Psoas muscle (tissue), 8 donors: ENCODE measurements at places on chromosomes 3 and 15. TPM values are rescaled to one million over a fixed set of nuclear protein-coding genes. Genes with fewer than 3 reads are reported as not detected.

The SPATA12 gene
- total RNA-seq: not detected

DNA sequence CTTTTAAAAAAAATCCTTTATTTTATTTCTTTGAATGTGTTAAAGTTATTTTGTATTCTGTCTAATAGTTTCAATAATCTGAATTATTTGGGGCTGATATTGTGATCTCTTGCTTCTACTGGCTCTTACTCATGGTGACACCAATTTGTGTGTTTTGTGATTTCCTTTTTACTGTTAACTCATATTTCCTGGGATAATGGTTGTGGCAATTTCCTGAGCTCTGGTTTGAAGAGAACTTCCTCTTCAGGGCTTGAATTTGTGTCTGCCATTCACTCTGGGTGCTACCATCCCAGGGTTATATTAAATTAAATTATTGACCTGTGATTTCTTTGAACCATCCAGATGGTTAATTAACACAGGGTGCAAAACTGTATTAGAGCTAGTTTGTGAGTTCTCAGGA, 60.4 kb upstream of the RNF7 start:
- no peak for DNase-seq

GRCh38 chr3:13044496-13045240, 28.6 kb downstream of the IQSEC1 start:
- DNase-seq: no peak

The SLC28A2 gene
- not detected for total RNA-seq

GRCh38 chr3:64848822-64849221, 161.0 kb upstream of the ADAMTS9 start:
- DNase-seq: no peak

The ARPC4 gene
- 80.2 TPM for total RNA-seq
